ENCODE measurements at places on chromosomes 3 and 15.

DNA sequence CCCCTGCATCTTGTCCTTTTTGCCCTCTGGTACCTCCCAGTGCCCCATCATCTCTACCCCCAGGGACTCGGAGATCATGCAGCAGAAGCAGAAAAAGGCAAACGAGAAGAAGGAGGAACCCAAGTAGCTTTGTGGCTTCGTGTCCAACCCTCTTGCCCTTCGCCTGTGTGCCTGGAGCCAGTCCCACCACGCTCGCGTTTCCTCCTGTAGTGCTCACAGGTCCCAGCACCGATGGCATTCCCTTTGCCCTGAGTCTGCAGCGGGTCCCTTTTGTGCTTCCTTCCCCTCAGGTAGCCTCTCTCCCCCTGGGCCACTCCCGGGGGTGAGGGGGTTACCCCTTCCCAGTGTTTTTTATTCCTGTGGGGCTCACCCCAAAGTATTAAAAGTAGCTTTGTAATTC is 1.5 kb downstream of the SERF2 start:
- DNase-seq: no peak

DNA sequence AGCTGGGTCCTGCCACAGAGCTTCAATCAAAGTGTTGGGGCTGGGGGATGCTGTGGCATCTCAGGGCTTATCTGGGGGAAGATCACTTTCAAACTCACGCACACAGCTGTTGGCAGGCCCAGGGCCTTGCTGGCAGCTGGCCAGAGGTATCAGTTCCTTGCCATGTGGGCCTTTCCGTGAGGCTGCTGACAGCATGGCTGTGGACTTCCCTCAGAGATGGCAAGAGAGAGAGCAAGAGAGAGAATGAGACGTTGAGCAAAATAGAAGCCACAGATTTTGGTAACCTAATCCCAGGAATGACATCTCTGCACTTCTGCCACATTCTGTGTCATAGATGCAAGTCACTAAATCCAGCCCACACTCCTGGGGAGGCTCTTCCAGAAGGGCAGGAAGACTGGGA is 91.0 kb downstream of the TPRG1 start:
- no peak for DNase-seq

DNA sequence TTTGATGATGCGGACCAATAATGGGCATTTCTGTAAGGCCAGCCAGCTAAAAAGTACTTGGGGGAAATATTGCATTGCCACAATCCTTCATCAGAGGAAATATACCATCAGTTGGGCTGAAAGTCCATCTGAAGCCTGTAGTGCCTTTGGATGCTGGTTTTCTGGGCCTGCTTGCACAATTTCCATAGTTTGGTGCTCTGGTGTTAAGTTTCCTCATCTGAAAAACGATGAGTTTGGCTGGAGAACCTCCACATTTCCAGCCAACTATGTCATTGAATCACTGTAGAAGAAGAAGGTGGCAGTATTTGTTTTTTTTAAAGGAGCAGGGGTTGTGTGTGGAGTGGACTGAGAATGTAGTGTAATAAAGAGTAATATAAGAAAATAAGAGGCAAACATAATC is 10.1 kb downstream of the CCNB2 start:
- DNase-seq: no peak

DNA sequence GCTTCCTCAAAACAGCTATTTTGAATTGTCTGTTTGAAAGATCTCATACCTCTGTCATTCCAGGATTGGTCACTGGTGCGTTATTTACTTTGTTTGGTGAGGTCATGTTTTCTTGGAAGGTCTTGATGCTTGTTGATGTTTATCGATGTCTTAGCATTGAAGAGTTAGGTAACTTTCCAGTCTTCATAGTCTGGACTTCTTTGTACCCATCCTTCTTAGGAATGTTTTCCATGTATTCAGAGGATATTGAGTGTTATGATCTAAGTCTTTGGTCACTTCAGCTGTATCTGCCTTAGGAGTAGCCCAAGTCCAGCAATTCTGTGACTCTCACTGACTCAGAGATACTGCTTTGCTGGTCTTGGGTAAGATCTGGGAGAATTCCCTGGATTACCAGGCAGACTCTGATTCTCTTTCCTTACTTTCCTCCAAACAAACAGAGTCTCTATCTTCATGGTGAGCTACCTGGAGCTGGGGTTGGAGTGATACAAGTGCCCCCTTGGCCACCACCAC is 398.6 kb downstream of the ZIC4 start:
- DNase-seq: no peak

DNA sequence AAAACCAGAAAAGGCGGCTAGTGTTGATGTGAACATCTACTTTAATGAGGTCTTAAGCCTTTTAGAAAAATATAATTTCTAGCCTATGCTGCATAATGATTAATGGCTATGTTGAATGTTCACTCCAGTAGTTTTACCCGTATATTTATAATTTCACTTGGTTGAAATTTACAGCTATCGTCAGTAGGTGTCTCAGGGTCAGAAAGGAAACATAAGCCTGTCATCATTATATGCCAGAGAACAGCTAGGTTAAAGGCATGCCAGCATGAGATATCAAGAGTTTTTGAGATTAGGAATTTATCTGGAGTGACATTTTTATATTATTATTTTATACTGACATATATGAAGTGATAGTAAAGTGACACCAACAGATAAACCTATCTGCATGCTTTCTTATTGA is 904.1 kb downstream of the OTOL1 start:
- DNase-seq: no peak

- DNase-seq: peak; percentile 26
Observed at GRCh38 chr15:85534031-85534430, 153.6 kb downstream of the AKAP13 start.

DNA sequence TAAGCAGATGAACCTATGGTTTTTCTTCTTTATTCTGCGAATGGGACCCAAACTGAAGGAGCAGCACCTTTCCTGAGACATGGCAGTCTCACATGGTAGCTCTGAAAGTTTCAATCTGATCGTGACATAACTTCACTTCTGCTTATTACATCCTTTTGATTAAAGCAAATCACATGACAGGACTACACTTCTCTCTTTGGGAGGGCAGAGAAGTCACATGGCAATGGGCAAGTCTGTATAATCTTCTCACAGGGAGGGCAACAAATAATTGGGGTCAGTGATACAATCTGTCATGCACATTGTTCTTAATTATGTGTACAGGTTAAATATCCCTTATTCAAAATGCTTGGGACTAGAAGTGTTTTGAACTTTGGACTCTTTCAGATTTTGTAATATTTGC is 21.6 kb downstream of the NCBP2 start:
- no peak for DNase-seq

- no peak for DNase-seq
Observed at GRCh38 chr3:176780766-176781165, 416.5 kb downstream of the TBL1XR1 start.

GRCh38 chr3:178676942-178677790 is 140.9 kb downstream of the KCNMB2 start:
- DNase-seq: no peak

DNA sequence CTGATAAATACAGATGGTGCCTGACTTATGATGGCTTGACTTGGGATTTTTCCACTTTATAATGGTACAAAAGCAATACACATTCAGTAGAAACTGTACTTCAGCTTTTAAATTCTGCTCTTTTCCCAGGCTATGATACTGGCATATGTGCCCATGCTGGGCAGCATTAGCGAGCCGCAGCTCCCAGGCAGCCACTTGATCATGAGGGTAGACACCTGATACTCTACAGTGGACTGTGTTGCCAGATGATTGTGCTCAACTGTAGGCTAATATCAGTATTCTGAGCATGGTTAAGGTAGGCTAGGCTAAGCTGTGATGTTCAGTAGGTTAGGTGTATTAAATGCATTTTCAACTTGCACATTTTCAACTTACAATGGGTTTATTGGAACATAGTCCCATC is 17.7 kb upstream of the FEM1B start:
- no peak for DNase-seq

DNA sequence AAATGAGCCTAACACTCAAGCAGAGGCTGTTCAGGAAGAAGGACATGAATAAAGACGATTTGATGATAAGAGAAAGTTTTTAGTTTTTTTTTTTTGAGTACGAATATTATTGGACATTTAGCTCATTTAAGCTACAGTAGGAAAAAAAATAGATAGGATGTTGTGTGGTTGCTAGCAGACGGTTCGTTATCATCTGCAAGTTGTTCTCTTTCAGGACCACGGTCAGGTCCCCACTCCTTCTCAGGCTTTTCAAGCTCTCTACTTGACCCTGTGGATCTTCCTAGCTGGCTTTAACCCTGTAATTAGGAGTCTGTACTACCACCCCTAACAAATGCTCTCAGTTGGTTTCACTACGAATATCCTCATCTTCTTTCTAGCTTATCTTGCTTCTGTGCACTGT is 1.1 kb downstream of the KCNH8 start:
- no peak for DNase-seq

GRCh38 chr15:38768970-38769369 is 204.4 kb upstream of the RASGRP1 start:
- DNase-seq: no peak
